ENCODE measurements at places on chromosomes 1 and 21. TPM values are rescaled to one million over a fixed set of nuclear protein-coding genes. Genes with fewer than 3 reads are reported as not detected.

RAD54L gene
- 9.2 TPM for total RNA-seq

DNA sequence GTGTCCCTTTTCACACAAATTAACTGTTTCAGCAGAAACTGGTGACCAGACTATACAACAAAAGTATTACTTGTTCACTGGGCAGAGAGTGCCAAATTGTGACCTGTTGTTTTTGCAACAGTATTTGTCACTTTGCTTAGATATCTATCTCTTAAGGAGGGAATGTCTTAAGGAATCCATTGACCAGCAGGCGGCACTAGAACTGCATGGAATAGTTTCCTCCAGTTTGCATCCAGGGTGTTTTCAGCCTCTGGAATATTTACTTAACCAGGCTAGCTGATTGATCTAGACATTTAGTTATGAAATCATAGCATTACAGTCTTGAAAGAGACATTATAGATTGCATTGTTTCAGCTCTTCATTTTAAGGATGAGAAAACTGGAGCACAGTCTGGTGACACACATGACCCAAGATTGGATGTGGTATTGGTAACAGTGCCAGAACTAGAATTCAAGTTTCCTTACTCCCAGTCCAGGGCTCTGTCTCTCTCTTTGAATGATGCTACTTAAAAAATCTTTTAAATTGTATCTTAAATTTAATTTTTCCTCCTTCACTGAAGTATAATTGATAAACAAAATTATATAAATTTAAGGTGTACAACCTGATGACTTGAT, 16.9 kb downstream of the RPTN start:
- H3K27me3 ChIP-seq: no peaks in the 10 kb centered on the region
- DNase-seq: no peak
- no peaks in the 10 kb centered on the region for H3K36me3 ChIP-seq
- H3K4me1 ChIP-seq: no peaks in the 10 kb centered on the region
- H3K4me3 ChIP-seq: no peak overlapping the region

SDC3 gene
- 3.8 TPM for total RNA-seq

GRCh38 chr1:147216124-147216523, 9.0 kb downstream of the FMO5 start:
- no peaks in the 10 kb centered on the region for H3K27me3 ChIP-seq
- H3K36me3 ChIP-seq: no peaks in the 10 kb centered on the region
- no peaks in the 10 kb centered on the region for H3K4me1 ChIP-seq
- no peak for DNase-seq
- H3K4me3 ChIP-seq: no peak overlapping the region
- H3K27ac ChIP-seq: no peak overlapping the region

DNA sequence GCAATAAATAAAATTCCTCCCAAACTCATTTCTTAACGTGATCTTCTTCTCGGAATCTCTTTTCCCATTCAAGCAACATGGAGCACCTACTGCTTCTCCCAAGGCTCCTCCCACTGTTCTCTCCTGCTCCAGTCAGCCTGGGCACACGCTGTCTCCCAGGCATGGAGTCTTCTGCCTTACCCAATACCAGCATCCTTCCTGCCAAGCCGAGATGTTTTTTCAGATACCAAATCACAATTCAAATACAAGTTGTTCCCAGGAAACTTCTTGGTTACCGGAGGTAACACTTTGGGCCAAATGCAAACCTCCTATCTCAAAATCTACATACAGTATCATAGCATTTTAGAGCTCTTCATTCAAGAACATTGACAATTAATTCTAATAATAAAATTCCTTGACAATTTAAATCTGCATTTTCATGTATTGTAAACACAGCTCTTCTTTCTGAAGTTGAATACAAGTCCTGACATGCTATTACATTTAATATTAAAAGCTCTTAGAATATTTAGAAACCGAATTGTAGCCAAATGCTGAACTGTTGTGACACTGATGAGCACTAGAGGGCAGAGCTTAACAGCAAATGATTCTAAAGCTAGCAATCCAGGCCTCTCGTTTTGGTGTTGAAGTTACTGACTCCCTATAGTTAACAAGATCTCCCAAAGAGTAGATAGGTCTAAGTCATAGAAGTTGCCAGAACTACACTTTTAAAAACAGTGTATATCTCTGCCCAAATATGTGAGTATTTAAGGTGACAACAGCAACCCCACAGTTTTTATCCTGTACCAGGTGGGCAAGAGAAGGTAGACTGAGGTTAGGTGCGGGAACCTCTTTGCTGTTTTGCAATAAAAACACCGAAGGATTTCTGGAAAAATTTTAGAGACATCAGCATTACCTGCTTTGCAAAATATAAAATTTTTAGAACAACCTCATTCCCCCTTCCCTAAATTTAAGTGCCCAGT, 52.3 kb downstream of the BCAR3 start:
- H3K4me3 ChIP-seq: no peak overlapping the region

GPR3 gene
- 0.09 TPM for total RNA-seq

PTAFR gene
- total RNA-seq: 4.9 TPM

LIN28A gene
- under 0.01 TPM for total RNA-seq

GRCh38 chr1:20349561-20349960, 58.9 kb downstream of the VWA5B1 start:
- H3K36me3 ChIP-seq: no peaks in the 10 kb centered on the region
- H3K27ac ChIP-seq: no peak overlapping the region
- no peak for DNase-seq
- H3K4me3 ChIP-seq: no peak overlapping the region
- H3K27me3 ChIP-seq: peaks cover 5% of the 10 kb centered on the region
- H3K4me1 ChIP-seq: no peaks in the 10 kb centered on the region

- no peak for DNase-seq
- H3K27ac ChIP-seq: no peak overlapping the region
- H3K27me3 ChIP-seq: no peaks in the 10 kb centered on the region
- peaks cover 10% of the 10 kb centered on the region for H3K4me1 ChIP-seq
Measured at GRCh38 chr1:156336242-156336641, 1.9 kb downstream of the CCT3 start.

SPRR4 gene
- not detected for total RNA-seq

DNA sequence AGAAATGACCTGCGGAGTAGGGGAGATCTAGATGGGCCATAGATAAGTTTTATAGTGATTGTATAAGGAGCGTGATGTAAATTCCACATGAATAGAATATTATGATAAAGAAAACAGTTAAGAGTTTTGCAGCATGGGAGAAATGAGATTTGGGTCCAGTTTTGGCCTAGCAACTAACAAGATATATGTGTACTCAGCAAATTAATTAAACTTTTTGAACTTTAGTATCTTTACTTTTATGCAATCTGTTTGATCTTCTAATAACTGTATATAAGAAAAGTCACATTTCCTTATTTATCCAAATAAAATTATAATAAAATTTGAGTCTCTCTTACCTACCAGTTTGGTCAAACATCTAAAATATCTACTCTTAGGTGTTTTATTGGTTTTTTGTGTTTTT, 1011.8 kb upstream of the NCAM2 start:
- H3K27me3 ChIP-seq: no peaks in the 10 kb centered on the region
- H3K4me3 ChIP-seq: no peak overlapping the region
- no peaks in the 10 kb centered on the region for H3K36me3 ChIP-seq
- no peaks in the 10 kb centered on the region for H3K4me1 ChIP-seq

GRCh38 chr1:51285055-51285454, 45.3 kb downstream of the TTC39A start:
- no peak overlapping the region for H3K27ac ChIP-seq
- H3K27me3 ChIP-seq: no peaks in the 10 kb centered on the region
- no peaks in the 10 kb centered on the region for H3K36me3 ChIP-seq
- no peak for DNase-seq
- no peak overlapping the region for H3K4me3 ChIP-seq

DRAM2 gene
- 63.7 TPM for total RNA-seq

GRCh38 chr1:70778934-70779333, 268.7 kb downstream of the PTGER3 start:
- H3K36me3 ChIP-seq: no peaks in the 10 kb centered on the region
- H3K4me1 ChIP-seq: no peaks in the 10 kb centered on the region
- no peak overlapping the region for H3K4me3 ChIP-seq
- no peak for DNase-seq

- no peaks in the 10 kb centered on the region for H3K27me3 ChIP-seq
- H3K27ac ChIP-seq: no peak overlapping the region
- no peak for DNase-seq
- H3K4me1 ChIP-seq: no peaks in the 10 kb centered on the region
Measured at GRCh38 chr1:31127266-31127665, 61.7 kb upstream of the PUM1 start.

DNA sequence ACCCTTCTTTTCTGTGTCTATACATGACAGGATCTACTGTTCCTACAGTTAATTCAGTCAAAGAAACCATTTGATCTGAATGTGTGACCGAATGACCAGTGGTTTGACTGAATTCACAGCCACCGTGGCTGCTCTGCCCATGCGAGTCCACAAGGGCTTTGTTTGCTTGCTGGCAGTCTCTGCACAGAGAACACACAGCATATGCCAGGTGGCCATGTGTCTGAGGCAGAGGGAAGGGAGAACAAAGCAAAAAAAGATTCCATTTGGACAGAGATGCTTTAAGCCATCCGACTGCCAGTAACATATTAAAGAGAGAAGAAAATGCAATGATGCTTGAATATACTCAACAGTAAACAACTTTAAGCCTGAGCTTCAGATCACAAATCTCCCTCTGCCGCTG, 737.8 kb upstream of the CXADR start:
- no peaks in the 10 kb centered on the region for H3K36me3 ChIP-seq
- H3K27me3 ChIP-seq: no peaks in the 10 kb centered on the region
- DNase-seq: no peak
- no peak overlapping the region for H3K4me3 ChIP-seq

DNA sequence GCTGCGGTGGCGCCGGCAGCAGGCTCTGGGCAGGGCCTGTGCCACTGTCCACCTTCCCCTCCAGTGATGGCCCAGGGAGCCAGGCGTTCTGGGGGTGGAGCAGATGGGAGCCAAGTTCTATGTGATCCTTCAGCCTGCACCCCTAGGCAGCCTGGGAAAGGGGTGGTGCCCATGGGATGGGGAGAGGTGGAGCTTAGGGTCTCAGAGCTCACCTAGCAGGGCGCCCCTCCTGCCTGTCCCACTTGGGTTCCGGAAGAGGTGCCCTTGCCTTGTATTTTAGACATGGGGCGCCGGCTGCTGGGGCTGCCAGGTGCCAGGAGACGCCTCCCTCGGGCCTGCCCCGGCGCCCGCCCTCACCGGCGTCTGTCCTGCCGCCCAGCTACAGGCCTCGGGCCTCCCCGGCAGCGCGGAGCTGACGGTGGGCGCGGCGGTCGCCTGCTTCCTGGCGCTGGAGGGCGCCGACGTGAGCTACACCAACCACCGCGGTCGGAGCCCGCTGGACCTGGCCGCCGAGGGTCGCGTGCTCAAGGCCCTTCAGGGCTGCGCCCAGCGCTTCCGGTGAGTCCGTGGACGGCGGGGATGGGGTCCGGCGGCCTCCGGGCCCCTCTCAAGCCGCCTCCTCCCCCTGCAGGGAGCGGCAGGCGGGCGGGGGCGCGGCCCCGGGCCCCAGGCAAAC, 3.1 kb upstream of the MMP23B start:
- peak overlapping the region; percentile 96 for H3K27ac ChIP-seq
- peaks cover 16% of the 10 kb centered on the region for H3K27me3 ChIP-seq
- H3K4me1 ChIP-seq: peaks cover 12% of the 10 kb centered on the region
- H3K4me3 ChIP-seq: peak overlapping the region; percentile 65

DNA sequence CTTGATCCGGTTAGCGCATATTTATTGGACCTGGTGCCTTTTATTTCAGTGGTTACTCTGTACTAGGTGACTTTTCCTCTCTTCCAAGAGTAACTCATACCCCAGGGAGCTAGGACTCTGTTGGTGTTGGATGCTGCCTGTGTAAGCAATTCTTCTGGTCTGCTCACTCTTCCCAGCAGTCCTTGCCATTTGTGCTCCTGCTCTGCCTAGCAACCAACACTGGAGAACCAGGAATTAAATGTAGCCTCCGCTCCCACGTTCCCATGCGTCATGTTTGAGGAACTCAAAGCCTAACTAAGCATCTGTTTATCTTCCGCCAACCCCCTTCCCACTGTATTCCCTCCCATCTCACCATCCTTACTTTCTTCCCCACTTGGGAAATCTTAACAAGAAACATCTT, 65.7 kb upstream of the RAVER2 start:
- H3K36me3 ChIP-seq: peaks cover 5% of the 10 kb centered on the region
- H3K4me3 ChIP-seq: no peak overlapping the region
- H3K27me3 ChIP-seq: no peaks in the 10 kb centered on the region
- H3K4me1 ChIP-seq: no peaks in the 10 kb centered on the region
- DNase-seq: no peak

EXTL1 gene
- total RNA-seq: 0.09 TPM

GRCh38 chr1:14887044-14887566, 266.4 kb upstream of the TMEM51 start:
- no peak overlapping the region for H3K4me3 ChIP-seq
- no peaks in the 10 kb centered on the region for H3K27me3 ChIP-seq
- H3K4me1 ChIP-seq: peaks cover 9% of the 10 kb centered on the region
- no peaks in the 10 kb centered on the region for H3K36me3 ChIP-seq

GRCh38 chr1:164660412-164660772, 101.4 kb downstream of the PBX1 start:
- no peaks in the 10 kb centered on the region for H3K27me3 ChIP-seq
- peak; percentile 17 for DNase-seq

GRCh38 chr1:17572264-17572985, 32.9 kb downstream of the ARHGEF10L start:
- H3K27ac ChIP-seq: no peak overlapping the region
- no peak overlapping the region for H3K4me3 ChIP-seq
- DNase-seq: no peak
- no peaks in the 10 kb centered on the region for H3K36me3 ChIP-seq

DNA sequence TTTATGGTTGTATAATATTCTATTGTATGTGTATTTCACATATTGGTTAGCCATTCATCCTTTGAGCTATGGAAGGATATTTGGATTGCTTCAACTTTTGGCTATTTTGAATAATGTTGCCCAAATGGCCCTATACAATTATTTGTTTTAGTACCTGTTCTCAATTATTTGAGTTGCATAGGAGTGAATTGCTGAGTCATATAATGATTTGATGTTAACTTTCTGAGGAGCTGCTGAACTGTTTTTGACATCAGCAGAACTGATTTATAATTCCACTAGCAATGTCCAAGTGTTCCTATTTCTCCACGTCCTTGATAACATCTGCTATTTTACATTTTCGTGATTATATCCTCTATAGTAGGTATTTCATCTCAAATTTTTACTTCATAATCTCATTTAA, 839.9 kb downstream of the KCNT2 start:
- no peaks in the 10 kb centered on the region for H3K4me1 ChIP-seq
- H3K4me3 ChIP-seq: no peak overlapping the region
- H3K27me3 ChIP-seq: no peaks in the 10 kb centered on the region
- no peak overlapping the region for H3K27ac ChIP-seq
- DNase-seq: no peak
